Osteocyte (in vitro differentiated cells): ENCODE measurements at places on chromosomes 6 and 20. TPM values are rescaled to one million over a fixed set of nuclear protein-coding genes. Genes with fewer than 3 reads are reported as not detected.
A peak's percentile ranks its signal among the peaks of the same experiment; 100 is the strongest.

The TMX4 gene
- total RNA-seq = 28.6 and 32.3 TPM in 2 replicates

DNA sequence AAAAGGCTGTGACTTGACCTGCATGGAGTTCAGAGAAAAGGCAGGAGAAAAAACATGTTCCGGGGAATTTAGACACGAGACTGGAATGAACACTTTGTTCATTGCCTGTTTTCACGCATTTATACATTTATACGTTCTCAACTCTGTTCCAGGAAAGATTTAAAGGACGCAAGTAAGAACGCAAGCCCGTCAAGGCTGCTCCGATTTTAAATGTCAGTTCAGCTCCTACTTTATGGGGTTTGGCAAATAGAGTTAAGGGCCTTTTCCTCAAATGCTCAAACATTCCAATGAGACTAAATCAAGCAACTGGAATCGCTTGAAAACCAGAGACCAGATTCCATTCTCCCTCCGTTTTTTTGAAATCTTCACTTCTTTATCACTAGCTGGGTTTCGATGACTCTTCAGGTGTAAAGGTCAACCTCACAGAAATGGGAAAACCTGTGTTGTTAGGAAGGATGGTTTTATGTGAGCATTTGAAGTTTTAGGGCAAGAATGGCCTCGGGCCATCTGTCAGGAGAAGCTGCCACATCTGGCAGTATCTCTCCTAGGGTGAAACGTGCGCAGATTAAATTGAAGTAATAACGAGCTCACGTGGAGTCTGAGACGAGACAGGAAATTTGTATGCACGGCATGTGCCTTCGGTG, 24.9 kb downstream of the TTLL2 start:
- peak; percentile 19 for DNase-seq

GRCh38 chr6:147869201-147869600, 360.7 kb downstream of the SAMD5 start:
- DNase-seq = no peak

- no peak for DNase-seq
Observed at GRCh38 chr20:31494131-31494530, 19.0 kb downstream of the REM1 start.

- DNase-seq = no peak
Observed at GRCh38 chr6:139143111-139143510, 8.2 kb downstream of the HECA start.

DNA sequence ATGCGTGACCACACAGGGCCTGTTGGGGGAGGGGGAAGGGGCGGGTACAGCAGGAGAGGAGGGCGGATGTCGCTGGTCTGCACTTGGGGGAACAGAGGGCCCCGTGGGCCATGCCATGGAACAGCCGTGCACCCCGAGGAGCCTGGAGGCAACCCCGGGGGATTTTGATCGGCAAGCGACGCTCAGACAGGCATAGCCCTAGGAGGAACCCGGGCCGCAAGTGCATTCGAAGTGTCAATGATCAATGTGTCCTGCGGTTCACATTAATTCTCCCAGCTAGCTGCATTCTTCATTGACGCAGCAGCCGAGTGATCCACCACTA, 772.8 kb upstream of the DEFB115 start:
- DNase-seq = no peak

- no peak for DNase-seq
Observed at GRCh38 chr20:20970841-20971240, 135.3 kb downstream of the LINC00237 start.
